ENCODE measurements at places on chromosomes 4 and X. TPM values are rescaled to one million over a fixed set of nuclear protein-coding genes. Genes with fewer than 3 reads are reported as not detected.

Gene KIT
- total RNA-seq = 4.4 TPM

Gene NAP1L3
- 2.9 TPM for total RNA-seq

Gene LUZP4
- not detected for total RNA-seq

Gene RASSF6
- 0.28 TPM for total RNA-seq

Gene BEND2
- total RNA-seq = 0.35 TPM

Gene ASB12
- 0.47 TPM for total RNA-seq

GRCh38 chr4:34731070-34731469 lies 1513.2 kb downstream of the ARAP2 start:
- H3K27ac ChIP-seq = no peak overlapping the region
- no peak overlapping the region for H3K4me3 ChIP-seq
- no peak for DNase-seq
- H3K36me3 ChIP-seq = no peaks in the 10 kb centered on the region
- no peaks in the 10 kb centered on the region for H3K4me1 ChIP-seq

GRCh38 chr4:93501946-93502345 lies 326.6 kb upstream of the ATOH1 start:
- H3K36me3 ChIP-seq = no peaks in the 10 kb centered on the region
- H3K4me3 ChIP-seq = no peak overlapping the region
- no peaks in the 10 kb centered on the region for H3K4me1 ChIP-seq
- no peak overlapping the region for H3K27ac ChIP-seq
- H3K27me3 ChIP-seq = no peaks in the 10 kb centered on the region

- no peaks in the 10 kb centered on the region for H3K36me3 ChIP-seq
- no peak overlapping the region for H3K4me3 ChIP-seq
- DNase-seq = no peak
- H3K27ac ChIP-seq = no peak overlapping the region
Measured at GRCh38 chrX:42195506-42195905, 272.2 kb upstream of the CASK start.

DNA sequence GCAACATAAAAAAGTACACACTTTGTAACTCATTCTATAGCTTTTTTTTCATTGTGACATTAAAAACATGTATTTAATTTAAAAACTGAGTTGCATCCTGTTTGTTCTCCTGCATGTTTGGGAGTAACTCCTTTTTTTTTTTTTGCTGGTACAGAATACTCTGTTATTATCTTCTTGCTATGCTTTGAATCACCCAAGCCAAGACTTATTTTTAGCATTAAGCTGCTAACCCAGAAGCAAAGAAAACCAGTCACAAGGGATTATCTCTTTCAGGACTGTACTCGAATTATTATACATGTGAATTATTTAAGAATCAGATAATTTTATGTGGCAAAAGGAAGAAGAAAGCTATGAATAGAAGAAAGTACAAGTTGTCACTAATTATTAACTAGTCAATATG lies 194.9 kb downstream of the ADAMTS3 start:
- H3K27me3 ChIP-seq = no peaks in the 10 kb centered on the region
- no peak overlapping the region for H3K27ac ChIP-seq
- H3K36me3 ChIP-seq = no peaks in the 10 kb centered on the region
- H3K4me3 ChIP-seq = no peak overlapping the region
- DNase-seq = no peak

- peaks cover 10% of the 10 kb centered on the region for H3K4me1 ChIP-seq
- peaks cover 11% of the 10 kb centered on the region for H3K36me3 ChIP-seq
- H3K27ac ChIP-seq = no peak overlapping the region
- no peaks in the 10 kb centered on the region for H3K27me3 ChIP-seq
- no peak overlapping the region for H3K4me3 ChIP-seq
Measured at GRCh38 chr4:2296631-2297601, 35.0 kb upstream of the MXD4 start.

- no peak overlapping the region for H3K27ac ChIP-seq
- H3K4me1 ChIP-seq = no peaks in the 10 kb centered on the region
- no peak overlapping the region for H3K4me3 ChIP-seq
Measured at GRCh38 chrX:110097920-110098319, 95.0 kb downstream of the TMEM164 start.

GRCh38 chr4:139501927-139502899 lies 48.3 kb downstream of the RAB33B start:
- no peaks in the 10 kb centered on the region for H3K4me1 ChIP-seq
- H3K27me3 ChIP-seq = no peaks in the 10 kb centered on the region
- no peak for DNase-seq
- no peak overlapping the region for H3K27ac ChIP-seq
- no peak overlapping the region for H3K4me3 ChIP-seq

GRCh38 chr4:48116582-48116981 lies 17.5 kb downstream of the TXK start:
- no peaks in the 10 kb centered on the region for H3K36me3 ChIP-seq
- no peaks in the 10 kb centered on the region for H3K27me3 ChIP-seq
- H3K4me3 ChIP-seq = no peak overlapping the region
- peaks cover 10% of the 10 kb centered on the region for H3K4me1 ChIP-seq

DNA sequence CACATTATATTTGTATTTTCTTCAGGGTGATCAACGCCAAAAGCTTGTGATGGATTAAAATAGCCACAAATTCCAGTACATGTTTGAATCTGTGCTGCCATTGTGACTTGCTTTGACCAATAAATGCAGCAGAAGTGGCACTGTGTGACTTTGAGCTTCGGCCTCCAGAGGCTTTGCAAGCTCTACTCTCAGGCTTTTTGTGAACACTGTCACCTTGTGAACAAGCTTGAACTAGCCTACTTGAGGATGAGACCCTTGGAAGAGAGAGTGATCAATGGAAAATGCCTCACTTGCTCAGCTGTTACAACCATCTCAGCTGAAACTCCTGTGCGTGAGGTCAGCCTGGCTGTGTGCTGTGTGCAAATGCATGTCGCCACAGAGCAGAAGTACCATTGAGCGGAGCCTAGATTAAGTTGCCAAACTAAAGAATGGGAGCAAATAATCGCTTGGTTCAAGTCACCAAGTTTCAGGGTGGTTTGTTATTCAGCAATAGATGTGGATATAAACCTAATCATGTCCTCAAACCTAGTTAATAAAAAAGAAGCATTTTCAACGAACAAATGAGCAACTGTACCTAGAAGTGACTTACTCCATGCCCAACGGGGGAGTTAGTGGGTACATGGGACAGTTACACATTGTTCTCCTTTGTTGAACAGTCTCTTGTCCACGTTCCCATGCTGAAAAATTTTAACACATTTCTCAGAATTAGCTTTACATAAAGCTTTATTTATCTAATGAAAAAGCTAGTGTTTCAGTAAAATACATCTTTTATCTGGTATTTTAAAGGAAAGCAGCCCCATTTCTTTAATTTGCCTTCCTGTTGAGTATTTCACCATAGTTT lies 23.5 kb downstream of the NOA1 start:
- no peak for DNase-seq
- no peaks in the 10 kb centered on the region for H3K27me3 ChIP-seq
- no peak overlapping the region for H3K4me3 ChIP-seq
- no peaks in the 10 kb centered on the region for H3K36me3 ChIP-seq
- peaks cover 4% of the 10 kb centered on the region for H3K4me1 ChIP-seq
